AG04449 (cell line): ENCODE measurements at places on chromosomes 16 and 17.

DNA sequence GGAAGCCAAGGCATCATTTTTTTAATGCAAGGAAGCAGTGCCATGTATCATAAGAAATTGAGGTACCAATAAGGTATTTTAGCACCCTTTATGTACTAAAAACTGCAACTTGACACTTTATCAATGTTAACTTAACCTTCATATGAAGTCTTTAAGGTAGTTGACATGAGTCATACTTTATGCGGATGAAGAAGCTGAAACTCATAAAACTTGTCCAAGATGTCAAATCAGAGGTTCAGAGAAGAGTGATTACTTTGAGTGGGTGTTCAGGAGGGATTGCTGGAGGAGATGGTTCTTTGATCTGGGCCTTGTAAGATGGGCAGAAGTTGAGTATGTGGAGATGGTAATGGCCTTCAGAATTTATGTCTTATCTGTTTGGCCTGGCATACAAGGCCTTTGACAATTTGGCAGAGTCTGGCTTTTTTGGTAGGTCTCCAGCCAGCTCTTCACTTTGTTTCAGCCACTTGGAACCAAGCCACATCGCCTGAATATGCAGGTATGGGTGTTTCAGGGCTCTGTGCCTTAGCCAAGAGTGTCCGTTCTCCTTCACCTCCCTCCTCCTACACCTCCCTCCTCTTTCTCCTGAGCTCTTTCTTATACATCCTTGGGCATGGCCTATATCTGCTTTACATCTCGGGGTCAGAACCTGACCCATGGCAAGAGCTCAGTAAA, 23.7 kb downstream of the YPEL2 start:
- no peak for DNase-seq

DNA sequence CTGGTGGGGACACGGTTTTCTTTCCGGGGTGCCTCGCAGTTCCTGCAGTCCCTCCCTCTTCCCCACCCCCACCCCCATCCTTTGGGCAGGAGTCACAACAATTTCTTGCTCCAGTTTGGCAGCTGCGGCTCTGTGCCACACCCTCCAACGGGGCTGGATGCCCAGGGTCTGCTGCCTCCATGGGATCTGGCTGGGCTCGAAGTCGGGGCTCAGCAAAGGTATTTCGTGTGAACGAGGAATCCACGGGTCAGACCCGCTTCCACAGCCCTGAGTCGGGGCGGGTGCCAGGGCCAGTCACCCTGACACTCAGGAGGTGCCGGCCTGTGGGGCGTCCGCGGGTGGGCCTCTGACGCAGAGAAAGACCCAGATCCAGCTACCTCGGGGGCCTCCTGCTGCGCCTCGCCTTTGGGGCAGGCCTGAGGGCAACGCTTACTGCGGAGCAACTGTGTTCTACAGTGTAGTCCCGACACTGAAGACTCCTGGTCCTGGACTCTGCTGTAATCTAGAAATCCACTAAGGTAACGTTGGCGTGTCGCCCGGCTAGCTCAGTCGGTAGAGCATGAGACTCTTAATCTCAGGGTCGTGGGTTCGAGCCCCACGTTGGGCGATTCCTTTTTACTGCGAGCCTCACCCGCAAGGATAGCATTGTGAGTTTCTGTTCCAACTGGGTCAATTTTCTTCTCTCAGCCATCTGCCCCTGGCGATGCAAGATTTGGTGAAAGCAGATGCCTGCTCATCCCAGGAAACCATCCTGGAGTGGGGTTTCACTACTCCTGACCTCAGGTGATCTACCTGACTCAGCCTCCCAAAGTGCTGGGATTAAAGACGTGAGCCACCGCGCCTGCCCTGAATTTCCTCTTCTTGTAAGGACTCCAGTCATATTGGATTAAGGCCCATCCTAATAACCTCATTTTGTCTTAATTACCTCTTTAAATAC, 12.6 kb upstream of the OR1F1 start:
- no peak for DNase-seq

DNA sequence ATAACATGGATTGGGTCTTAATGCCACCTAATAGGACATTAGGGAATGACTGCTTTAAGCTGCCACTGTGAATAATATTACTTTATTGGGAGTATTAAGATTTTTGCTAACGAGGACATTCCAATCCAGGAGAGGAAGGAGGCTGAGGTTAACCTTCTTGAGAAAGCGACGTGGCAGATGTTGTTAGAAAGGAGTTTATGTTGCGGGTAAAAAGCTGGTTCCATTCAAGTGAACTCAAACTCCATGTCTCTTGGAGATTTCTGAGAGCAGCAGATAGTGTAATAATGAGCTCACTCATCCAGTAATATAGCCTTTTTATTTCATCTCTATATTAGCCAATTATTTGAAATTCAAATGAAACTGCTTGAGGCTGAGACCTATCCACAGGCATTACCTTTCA, 75.5 kb downstream of the KNOP1 start:
- no peak for DNase-seq

DNA sequence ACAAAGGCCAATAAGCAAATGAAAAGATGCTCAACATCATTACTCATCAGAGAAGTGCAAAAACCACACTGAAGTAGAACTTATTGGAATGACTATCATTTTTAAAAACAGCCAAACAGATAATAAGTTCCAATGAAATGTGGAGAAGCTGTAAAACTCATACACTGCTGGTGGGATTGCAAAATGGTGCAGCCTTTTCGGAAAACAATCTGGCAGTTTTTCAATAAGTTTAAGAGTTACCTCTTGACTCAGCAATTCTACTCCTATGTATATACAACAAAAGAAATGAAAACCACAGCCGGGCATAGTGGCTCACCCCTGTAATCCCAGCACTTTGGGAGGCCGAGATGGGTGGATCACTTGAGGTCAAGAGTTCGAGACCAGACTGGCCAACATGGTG, 49.3 kb downstream of the AKAP10 start:
- DNase-seq, result no peak

- DNase-seq, result no peak
Measured at GRCh38 chr16:3101018-3101840, 2.1 kb upstream of the ZSCAN10 start.

- DNase-seq, result no peak
Measured at GRCh38 chr17:51961689-51962088, 196.8 kb downstream of the CA10 start.

DNA sequence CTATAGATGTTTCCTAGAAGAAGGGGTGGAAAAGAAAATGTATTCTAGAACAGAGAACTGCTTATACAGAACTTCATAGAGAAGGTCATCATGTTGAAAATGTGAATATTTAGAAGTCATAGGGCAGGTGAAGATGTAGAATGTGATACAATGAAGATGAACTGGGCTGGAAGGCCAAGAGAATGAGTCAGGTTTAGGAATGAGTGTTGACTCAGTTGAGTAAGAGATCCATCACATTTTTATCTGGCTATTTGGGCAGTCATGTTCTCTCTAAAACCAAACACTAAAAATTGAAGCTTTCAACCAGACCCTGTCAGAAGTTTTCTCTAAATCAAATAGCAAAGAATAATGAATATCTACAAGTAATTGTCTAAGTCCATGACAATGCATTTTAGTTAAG, 660.5 kb downstream of the KCNJ2 start:
- DNase-seq, result no peak

GRCh38 chr17:57226793-57227192, 29.5 kb upstream of the MSI2 start:
- no peak for DNase-seq

DNA sequence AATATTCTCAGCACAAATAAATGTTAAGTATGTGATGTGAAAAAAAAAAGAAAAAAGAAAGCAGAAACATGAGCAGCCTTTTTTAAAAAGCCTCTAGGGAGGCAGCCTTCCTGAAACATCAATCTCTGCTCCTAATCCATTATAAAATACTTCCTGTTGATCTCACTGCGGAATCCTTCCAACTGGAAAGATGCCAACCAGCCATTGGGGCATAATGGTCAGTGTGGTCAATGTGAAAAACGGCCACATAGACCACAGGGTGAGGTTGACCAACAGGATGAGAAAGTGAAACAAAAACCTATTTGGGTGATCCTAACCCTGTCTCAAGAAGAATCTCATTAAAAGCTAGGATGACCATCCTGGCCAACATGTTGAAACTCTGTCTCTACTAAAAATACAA, 26.1 kb upstream of the ABCA8 start:
- no peak for DNase-seq

DNA sequence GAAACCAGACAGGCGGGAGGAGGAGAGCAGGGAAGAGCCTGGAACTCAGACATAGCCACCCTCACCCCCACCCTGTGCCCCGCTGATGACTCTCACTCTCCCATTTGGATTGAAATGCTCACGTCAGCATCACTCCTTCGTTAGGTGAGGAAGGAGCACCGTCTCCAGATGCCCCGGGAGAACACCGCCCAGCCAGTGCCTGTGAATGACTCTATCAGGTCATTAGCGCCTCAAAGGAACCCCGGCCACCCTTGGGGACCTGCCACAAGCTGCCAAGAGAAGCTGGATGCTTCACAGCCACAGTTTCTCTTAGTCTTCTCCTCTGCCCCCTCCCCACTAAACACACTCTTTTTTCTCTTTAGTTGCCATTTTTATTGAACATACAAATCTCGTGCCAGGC, 66.0 kb downstream of the CACNG3 start:
- no peak for DNase-seq

DNA sequence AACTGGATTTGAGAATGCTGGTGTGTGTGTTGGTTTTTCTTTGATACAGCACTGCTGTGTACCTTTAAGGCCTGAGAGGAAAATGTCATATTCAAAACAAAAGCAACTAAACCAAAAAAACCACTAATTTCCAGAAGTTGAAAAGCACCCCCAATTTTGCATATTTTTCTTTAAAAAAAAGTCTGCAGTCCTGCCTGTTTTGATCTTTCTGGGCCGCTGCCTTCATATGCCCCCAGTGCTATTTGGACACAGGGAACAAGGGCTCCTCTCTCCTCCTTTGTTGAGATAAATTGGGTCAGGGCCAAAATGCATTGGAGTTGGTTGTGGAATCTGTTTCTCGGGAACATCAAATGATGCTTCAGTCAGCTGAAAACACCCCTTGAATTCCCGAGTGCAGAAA, 26.9 kb downstream of the GPT2 start:
- no peak for DNase-seq

GRCh38 chr17:53344778-53345177, 477.9 kb upstream of the KIF2B start:
- DNase-seq, result no peak

- no peak for DNase-seq
Measured at GRCh38 chr16:89828870-89829629, 775 bp downstream of the SPIRE2 start.

GRCh38 chr16:65834688-65835087, 531.8 kb upstream of the CDH5 start:
- no peak for DNase-seq

GRCh38 chr16:47826070-47826469, 329.7 kb downstream of the ABCC12 start:
- DNase-seq, result no peak

- DNase-seq, result no peak
Measured at GRCh38 chr16:84560269-84560668, 55.8 kb upstream of the MEAK7 start.

GRCh38 chr16:78438219-78438618, 338.8 kb downstream of the WWOX start:
- DNase-seq, result no peak
